Inflammatory macrophage treated with lipopolysaccharide for 4 hours (primary cell): ENCODE measurements at places on chromosomes 12 and 14.

GRCh38 chr14:20614038-20614840 lies 23.1 kb upstream of the RNASE12 start:
- no peak for DNase-seq

- DNase-seq, result no peak
Measured at GRCh38 chr12:40691913-40692764, at the start of gene CNTN1. TSS of gene CNTN1 (plus strand) at chr12:40692439.

GRCh38 chr14:101235335-101236103 lies 325.8 kb upstream of the DIO3 start:
- peak; percentile 48 for DNase-seq

DNA sequence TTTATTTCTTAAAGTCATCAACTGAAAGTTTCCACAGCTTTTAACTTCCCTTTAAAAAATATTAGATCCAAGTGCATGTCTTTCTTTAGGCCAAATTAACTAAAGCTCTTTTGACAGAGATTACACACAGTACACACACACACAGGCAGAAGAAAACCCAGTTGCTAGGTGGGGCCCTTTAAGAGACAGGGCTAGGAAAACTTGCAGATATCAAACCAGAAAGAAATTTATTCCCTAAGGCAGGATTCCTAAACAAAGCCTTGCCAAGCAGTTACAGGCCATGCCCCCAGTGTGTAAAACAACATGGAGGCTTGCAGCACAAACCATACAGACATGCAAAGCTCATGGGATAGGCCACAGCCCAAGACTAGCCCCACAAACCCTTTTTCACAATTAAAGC lies 123.4 kb downstream of the FSCB start:
- DNase-seq, result no peak

GRCh38 chr12:58206876-58207275 lies 265.5 kb downstream of the ATP23 start:
- DNase-seq, result no peak

- no peak for DNase-seq
Measured at GRCh38 chr12:64054079-64054520, 168.0 kb downstream of the KICS2 start.

DNA sequence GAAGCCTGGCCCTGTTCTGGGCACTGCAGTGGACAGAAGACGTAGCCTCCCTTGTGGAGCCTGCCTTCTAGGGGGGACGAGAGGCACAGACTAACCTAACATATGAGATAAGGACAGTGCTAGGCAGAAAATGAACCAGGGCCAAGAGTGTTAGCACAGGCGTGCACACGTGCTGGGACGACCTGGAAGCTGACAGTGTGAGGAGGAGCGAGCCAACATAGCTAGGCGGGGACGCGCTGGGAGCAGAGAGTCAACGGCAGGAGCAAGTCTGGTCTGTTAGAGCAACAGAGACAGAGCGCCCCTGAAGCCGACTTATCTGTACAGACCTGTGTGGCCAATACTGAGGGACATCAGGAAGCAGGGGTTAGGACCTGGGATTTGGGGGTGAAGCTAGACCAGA lies 8.0 kb downstream of the PXMP2 start:
- no peak for DNase-seq

GRCh38 chr12:13075786-13076570 lies 27.5 kb downstream of the GSG1 start:
- no peak for DNase-seq

DNA sequence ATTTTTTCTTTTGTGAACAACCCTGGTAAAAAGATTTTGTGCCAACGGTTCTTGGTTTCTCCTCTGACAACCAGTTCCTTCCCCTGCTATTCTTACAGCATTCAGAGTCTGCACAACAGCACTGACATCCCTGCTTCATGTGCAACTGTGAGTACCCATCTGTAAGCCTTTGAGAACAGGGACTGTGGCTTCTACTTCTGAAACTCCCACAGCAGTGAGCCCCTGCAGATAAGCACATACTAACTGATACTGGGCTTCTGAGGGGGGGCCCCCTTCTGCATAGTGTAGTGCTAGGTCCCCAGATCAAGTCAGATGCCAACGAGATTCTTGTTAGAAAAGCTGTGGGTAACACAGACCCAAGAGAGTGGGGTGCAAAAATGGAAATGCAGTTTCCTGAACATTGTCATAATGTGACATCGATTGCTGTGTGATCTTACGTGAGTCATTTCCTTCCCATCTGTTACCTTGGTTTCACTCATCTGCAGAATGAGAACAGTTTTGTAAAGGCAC lies 11.1 kb upstream of the NINJ2 start:
- DNase-seq, result peak; percentile 38

GRCh38 chr12:100279607-100280244 lies 12.7 kb downstream of the SCYL2 start:
- DNase-seq, result no peak

DNA sequence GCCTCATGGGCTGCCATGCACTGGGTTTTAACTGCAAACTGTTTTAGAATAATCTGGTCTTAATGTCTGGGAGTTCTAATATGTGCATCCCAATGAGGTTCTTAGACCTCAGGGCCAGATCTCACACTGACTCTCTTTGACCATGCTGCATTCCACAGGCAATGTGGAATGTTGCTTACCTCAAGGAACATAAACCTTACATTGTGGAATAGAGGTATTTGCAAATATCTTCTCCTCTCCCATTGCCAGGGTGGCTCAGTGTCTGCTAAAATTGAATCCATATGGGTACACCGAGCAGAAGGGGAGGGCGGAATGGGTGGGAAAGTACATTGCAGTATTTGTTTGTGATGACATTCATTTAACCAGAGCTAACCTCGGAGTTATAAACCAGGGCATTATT lies 78.6 kb downstream of the CHST11 start:
- no peak for DNase-seq

DNA sequence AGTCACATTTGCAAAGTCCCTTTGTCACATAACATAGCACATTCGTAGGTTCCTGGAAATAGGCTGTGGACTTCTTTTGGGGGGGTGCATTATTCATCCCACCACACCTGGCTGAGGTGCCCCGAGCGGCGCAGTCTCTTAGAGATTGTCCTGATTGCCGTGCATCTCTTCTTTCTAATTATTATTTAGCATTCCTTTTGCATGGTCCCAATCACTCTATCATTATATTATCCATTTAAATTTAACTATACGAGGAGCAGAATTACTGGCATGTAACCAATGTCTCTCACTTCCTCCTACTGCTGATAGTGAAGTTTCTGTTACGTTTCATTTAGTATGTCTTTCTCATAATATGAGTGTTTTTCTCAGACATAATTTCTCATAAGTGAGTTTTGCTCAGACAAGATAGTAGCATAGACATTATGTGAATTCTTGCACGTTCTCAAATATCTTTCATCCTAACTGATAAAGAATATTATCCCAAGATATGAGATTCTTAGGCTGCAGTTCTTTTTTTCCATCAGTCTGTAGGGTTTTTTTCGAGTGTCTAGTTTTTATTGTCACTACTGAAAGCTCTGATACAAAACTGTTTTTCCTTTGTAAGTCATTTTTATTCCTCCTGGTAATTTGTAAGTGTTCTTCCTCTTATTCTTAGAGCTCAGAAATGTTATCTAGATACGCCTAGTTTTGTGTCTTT lies 444.3 kb downstream of the NELL2 start:
- DNase-seq, result no peak
